Fibroblast of skin of left biceps (primary cell): ENCODE measurements at places on chromosomes 3 and 15.

- DNase-seq = no peak
Observed at GRCh38 chr15:101097111-101097510, 154.7 kb downstream of the CHSY1 start.

- DNase-seq = no peak
Observed at GRCh38 chr15:38299216-38299615, 46.6 kb downstream of the SPRED1 start.

DNA sequence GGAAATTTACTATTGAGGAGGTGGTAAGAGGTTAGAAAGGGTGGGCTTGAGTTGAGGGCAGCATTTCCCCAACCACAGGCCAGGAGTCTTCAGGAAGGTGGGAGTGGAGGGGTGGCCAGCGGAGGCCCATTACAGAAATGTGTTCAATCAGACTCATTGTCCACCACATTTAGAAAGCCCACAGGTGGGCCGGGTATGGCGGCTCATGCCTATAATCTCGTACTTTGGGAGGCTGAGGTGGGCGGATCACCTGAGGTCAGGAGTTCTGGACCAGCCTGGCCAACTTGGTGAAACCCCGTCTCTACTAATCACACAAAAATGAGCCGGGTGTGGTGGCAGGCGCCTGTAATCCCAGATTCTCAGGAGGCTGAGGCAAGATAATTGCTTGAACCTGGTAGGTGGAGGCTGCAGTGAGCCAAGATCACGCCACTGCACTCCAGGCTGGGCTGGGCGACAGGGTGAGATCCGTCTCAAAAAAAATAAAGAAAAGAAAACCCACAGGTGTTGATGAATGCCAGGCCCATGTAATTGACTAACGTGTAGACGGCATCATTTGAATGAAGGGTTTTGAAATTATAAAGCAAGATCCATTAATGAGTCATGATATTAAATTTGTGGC lies 12.2 kb upstream of the SYNM start:
- DNase-seq = no peak

GRCh38 chr3:129213238-129213637 lies 29.5 kb upstream of the CNBP start:
- no peak for DNase-seq

- no peak for DNase-seq
Observed at GRCh38 chr3:186169379-186169778, 60.5 kb upstream of the ETV5 start.

GRCh38 chr3:127159543-127159942 lies 33.4 kb upstream of the PRR23E start:
- DNase-seq = no peak

DNA sequence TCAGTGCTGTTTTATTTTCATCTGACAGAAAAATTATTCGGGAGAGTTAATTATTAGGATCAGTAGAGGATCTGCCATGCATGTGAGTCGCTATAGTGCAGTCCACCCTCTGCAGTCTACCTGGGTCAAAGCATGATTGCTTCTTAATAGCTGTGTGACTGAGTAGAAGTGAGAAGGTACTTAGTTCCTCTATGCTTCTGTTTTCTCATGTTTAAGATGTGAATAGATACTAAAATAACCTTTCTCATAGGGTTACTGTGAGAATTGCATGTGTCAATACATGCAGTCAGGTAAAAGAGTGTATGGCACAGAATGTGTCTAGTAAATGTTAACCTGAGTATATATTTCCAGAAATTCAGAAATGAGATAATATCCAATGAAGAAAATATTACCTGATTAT lies 435.7 kb downstream of the NAALADL2 start:
- no peak for DNase-seq

DNA sequence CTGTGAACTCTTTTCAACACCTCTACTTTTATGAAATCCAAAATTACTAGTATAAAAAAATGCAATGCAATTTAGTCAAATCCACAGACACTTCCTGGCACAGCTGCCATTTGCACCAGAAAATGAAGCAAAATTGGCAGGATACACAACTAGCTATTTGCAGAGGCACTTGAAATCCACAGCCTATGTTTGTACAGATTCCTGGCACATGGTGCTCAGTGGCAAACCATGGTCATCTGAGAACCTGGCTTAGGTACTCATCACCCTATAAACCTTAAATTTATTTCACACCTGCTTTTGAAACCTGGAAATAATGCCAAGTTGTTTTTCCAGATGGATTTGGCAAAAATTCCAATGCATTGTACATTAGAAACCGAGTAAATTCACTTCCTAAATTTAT lies 20.2 kb upstream of the PPM1L start:
- no peak for DNase-seq

GRCh38 chr3:50236484-50237132 lies 604 bp downstream of the GNAI2 start:
- DNase-seq = no peak

DNA sequence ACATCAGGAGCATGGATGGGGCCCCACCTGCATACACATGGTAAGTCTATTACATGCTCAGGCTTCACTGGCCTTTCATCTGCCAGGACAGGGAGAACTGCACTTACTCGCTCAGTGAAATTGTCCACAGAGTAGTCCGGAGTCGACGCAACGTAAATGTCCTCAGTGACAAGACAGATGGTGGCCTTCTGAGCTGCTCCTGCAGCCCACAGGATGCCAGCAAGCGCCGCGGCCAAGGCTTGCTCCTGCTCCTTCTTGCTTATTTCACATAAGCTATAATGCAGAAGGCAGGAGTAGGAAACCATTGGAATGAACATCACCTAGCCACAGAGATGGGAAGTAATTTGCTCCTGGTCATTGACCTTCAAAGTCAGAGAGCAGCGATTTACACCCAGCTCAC lies 14.4 kb downstream of the MINDY4B start:
- no peak for DNase-seq
